ENCODE measurements at places on chromosomes 12 and 14. TPM values are rescaled to one million over a fixed set of nuclear protein-coding genes. Genes with fewer than 3 reads are reported as not detected.

DNA sequence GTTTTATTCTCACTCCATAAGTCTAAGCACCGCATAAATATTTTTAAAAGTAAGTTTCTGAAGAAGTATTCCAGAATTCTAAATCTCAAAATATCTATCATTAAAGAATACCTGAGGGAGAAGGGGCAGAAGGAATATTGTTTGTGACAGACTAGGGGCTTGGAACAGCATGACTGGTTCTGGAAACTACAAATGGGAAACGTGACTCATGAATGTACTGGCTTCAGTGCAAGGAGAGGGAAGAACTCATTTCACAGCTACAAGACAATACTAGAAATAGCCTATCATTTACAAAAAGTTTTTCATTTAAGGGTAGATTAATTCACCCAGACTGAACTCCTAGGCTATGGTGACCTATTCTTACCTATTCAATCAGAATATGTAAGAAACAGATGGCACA lies 121.3 kb downstream of the SLC25A21 start:
- no peaks in the 10 kb centered on the region for H3K36me3 ChIP-seq
- no peak overlapping the region for H3K27ac ChIP-seq
- H3K4me3 ChIP-seq: no peak overlapping the region
- H3K4me1 ChIP-seq: no peaks in the 10 kb centered on the region

DNA sequence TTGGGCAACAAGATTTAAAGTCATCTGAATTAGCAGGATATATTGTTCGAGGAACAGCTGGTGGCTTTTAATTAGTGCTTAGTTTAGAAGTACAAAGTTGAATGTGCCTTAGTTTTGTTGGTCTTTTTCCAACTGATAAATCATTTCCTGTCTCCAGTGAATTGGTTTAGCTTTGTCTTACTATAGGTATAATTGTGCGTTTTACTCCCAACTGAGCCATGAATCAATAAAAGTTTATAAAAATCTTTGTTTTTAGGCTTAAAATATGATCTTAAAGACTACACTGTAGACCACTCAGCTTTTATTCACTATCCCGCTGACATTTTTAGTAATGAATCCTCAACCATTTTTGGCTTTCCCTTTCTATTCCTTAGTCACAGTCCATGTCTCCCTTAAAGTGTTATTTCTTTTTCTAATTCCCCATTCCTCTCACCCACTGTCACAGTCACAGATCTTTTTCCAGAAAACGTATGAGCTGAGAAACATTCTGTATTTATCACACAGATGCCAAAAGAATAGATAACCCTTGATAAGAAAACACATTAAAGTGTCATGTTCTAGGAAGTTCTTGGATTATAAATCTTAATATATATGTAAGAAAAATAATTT lies 34.0 kb upstream of the ALG10 start:
- no peaks in the 10 kb centered on the region for H3K27me3 ChIP-seq
- no peaks in the 10 kb centered on the region for H3K4me1 ChIP-seq
- H3K27ac ChIP-seq: no peak overlapping the region
- no peak overlapping the region for H3K4me3 ChIP-seq
- DNase-seq: no peak

The MYF6 gene
- total RNA-seq: not detected

The LGR5 gene
- not detected for total RNA-seq

The KLHDC2 gene
- 31.6 TPM for total RNA-seq

DNA sequence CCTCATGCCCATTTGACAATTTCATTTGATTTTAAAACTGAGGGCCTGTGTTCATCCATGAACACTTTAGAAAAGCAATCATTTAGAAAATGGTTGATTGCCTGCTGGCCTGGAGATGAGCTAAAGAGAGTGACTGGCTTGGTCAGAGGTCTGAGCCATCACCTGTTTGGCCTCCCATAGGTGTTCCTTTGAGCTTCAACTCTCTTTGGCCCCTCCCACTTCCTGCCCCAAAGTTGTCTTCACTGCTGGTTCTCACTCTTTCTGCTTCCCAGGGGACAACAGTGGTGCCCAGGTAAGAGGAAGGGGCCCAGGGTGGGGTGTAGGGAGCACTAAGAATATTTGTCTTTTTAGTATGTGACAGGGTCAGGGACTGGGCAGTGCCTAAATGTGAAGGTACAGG lies 4.9 kb upstream of the TCP11L2 start:
- H3K27me3 ChIP-seq: no peaks in the 10 kb centered on the region
- no peak for DNase-seq
- H3K27ac ChIP-seq: no peak overlapping the region
